ENCODE measurements at places on chromosomes 12 and 14. TPM values are rescaled to one million over a fixed set of nuclear protein-coding genes. Genes with fewer than 3 reads are reported as not detected.

FAM186B gene
- 0.99 TPM for total RNA-seq

CCDC38 gene
- total RNA-seq, result not detected

KCNA1 gene
- under 0.01 TPM for total RNA-seq

ZNF705A gene
- total RNA-seq, result not detected

RASSF9 gene
- 0.87 TPM for total RNA-seq

OR6C4 gene
- total RNA-seq, result not detected

HAL gene
- under 0.01 TPM for total RNA-seq

TTLL5 gene
- total RNA-seq, result 14.1 TPM

ZNF84 gene
- 24.1 TPM for total RNA-seq

KLHL33 gene
- total RNA-seq, result 0.17 TPM

KRT1 gene
- total RNA-seq, result not detected

PMCH gene
- total RNA-seq, result not detected

MEG3 gene
- total RNA-seq, result 164 TPM

NDRG2 gene
- 0.17 TPM for total RNA-seq

SIRT4 gene
- 1.9 TPM for total RNA-seq

C2CD5 gene
- 34.3 TPM for total RNA-seq

SERPINA4 gene
- not detected for total RNA-seq

OS9 gene
- total RNA-seq, result 283 TPM

PTPRB gene
- 0.73 TPM for total RNA-seq

KIF5A gene
- 0.66 TPM for total RNA-seq
